ENCODE measurements at places on chromosomes 6 and 20.
A peak's percentile ranks its signal among the peaks of the same experiment; 100 is the strongest.

DNA sequence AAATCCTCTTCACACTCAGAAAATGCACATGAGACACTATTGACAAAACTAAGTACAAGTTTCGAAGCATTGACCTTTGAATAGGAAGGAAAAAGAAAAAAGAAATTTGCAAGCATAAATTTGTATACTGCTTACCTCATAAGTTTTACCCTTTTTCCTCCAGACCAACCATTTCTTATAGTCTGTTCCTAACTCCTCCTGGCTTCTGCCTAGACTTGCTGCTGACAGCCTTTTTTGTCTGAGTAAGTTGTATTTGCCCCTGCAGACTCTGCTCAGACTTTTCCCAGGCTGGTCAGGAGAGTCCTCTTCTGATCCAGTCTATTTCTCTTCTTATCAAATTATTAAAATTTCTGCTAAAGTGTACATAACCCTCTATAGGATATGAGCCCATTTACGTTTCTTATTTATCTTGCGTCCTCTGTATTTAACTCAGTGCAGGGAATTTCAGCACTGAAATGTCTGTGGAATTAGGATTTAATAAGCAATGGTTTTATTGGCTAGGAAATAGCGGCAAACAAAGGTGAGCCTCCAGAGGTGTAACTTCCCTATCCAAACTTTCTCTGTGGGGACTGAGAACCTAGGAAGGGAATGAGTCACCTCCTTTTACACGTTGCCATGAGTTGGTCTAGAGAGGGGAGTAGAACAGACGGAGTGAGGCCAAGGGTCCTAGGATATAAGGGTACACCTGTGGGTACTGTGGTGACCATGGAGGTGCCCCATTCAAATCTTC is 207.1 kb upstream of the MARCKS start:
- DNase-seq: no peak

DNA sequence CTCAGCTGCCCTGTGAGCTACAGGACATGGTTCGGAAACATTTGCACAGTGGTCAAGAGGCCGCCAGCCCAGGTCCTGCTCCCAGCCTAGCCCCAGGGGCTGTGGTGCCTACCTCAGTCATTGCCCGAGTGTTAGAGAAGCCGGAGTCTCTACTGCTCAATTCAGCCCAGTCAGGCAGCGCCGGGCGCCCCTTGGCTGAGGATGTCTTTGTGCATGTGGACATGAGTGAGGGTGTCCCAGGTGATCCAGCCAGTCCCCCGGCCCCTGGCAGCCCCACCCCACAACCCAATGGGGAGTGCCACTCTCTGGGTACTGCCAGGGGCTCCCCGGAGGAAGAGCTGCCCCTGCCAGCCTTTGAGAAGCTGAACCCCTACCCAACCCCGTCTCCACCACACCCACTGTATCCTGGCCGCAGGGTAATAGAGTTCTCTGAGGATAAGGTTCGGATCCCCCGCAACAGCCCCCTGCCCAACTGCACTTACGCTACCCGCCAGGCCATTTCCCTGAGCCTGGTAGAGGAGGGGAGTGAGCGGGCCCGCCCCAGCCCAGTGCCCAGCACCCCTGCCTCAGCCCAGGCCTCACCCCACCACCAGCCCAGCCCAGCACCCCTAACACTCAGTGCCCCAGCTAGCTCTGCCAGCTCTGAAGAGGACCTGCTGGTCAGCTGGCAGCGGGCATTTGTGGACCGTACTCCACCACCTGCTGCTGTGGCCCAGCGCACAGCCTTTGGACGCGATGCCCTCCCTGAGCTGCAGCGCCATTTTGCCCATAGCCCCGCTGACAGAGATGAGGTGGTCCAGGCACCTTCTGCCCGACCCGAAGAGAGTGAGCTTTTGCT is 5.2 kb downstream of the LRRC73 start:
- DNase-seq: no peak

- DNase-seq: no peak
Measured at GRCh38 chr6:158501360-158502262, 58.3 kb upstream of the TMEM181 start.

GRCh38 chr20:14764511-14765369 is 427.3 kb upstream of the FLRT3 start:
- no peak for DNase-seq

GRCh38 chr6:105066233-105066632 is 109.3 kb downstream of the LIN28B start:
- no peak for DNase-seq

DNA sequence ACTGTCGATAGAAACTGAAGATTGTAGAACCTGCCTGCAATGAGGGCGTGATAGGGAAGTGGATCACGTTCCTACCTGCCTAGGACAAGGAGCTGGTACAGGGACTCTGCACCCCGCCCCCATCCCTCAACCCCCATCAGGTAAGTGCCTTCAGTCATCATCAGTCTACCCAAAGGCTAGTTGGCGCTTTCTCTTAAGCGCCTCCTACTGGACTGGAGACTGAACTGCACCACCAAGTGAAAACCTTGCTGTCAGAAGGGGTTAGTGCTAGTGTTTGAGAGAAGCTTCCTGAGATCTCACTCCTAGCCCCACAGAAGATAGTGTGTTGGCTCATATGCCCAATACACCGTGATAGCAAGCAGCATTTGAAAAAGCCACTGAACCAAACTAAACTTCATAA is 706.5 kb upstream of the MAN1A1 start:
- DNase-seq: no peak

DNA sequence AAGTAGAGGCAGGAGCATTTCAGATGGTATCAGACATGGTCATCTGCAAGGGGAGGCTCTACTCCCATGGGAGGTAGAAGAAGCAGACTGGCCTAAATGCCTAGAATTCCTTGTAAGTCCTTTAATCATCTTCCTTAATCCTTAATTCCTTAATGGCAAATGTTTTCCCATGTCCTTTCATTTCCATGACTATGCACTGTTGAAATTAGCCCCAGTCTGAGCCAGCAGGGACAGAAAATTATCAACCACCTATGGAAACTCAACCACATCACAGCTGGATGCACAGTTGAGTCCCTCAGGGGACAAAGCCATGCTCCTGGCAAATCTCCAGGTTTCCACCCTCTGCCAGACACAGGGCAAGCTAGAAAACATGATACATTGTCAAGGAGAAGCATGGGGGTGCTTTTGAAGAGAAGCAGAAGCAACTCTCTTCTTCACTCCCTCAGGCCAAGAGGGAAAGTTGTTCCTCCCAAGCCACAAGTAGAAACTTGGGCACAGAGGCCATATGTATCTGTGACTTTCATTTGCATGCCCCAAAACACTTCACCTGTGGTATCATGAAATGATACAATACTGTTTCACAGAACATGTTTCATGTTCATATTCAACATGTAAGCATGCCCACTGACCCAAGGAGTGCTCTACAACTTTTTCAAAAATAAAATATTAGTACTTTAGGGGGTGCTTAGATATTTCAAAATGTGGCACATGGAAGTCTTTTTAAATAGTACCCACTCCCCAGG is 683.6 kb downstream of the KIF16B start:
- DNase-seq: no peak

DNA sequence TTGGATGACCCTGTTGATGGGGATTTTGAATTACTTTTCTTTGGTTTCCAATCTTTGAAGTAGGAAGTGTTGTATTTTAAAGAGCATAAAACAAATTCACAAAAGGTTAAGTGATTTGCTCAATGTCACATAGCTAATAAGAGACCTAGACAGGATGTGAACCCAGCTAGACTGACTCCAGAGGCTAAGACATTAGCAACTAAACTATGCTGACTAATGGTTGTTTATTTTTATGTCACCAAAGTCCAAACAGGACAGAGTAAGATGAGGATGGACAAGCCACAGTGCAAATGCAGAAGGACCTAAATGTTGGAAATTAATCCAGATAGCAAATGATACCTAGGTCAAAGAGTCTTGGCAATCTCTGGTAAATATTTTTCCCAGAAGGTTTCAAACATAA is 38.0 kb downstream of the OGFRL1 start:
- no peak for DNase-seq

DNA sequence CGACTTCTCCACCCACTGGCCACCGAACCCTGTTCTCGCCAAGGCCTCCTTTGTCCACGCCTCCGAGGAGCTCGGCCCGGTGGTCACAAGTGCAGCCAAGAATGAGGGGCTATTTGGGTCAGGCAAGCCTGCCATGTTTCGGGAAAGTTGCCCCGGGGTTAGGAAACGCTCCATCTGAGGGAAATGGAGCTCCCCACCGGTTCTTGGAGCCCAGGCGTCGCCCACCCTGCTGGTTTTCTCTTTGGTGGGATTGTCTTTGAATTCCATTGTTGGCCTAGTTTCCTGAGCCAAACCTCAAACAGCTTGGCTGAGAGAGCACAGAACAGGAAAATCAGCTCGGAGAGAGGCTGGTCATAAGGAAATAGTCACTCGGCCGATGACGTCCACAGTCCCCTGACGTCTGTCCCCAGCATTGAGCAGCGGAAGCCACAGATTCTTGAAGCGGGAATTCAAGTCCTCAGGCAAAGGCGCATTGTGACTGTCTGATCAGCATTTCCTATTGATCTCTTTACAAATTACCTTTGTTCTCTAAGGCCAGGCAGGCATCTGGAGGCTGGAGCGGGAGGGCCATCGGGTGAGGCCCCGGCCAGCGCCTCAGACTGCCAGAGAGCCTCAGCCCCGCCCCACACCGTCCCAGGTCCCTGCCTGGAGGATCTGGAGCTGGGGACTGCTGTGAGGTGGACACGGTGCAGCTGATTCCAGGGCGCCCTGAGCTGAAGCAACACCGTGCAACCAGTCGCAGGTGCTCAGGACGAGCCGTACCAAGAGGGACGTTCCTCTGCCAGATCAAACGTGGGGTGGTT is 138.6 kb downstream of the DLL1 start:
- peak; percentile 30 for DNase-seq

DNA sequence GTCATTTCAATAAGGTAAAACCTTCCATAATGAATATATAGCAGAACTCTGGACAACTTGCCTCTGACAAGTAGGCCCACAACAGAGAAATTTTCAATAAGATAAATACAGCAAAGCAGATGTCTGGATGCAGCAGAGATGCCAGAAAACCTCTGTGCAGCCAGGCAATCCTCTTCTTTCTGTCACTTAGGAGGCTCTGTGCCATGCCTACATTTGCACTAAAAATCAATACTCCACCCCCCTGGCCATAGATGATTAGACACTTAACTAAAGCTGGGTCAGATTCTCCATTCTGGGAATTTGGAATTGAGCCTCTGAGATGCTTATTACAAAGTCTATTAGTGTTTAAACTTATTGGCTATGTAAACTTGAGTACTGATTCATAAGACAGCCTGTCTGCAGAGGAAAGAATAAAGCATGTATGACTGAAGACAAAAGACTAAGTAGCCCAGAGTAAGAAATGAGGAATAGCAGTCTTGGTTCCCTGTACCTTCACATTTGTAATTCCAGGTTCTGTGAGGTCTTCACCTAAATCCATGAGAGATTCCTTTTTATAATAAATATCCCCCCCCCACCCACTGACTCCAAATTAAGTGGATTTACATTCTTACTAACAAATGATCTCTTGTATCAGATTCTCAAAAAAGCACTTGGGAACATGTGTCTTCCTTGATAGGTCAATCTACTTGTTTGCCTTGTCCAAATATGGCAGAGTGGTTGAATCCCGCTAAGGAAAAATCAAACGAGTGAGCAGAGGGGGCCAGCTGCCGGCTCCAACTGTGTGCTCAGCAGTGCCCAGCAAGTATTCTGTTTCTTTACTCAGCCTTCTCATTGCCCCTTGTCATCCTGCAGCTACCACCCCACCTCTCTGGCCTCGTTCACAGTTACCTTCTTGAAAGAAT is 20.4 kb downstream of the MAN1A1 start:
- no peak for DNase-seq

- DNase-seq: no peak
Measured at GRCh38 chr6:41071501-41071922, 644 bp downstream of the OARD1 start.

DNA sequence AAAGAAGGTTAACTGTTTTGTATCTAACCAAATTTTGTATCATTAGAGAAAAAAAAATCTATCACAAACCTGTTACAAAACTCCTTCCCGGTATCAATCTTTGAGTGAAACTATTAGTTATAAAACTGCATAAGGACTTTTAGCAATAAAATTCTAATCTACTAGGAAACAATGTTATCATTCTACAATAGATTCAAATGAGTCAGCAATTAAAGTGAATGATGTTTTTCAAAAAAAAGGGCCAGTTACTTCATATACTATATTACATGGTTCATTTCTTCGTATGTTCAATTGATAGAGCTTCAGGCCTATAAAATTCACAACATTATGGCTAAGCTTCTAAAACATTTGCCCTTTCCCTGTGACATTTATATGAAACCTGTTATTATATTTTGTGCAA is 15.6 kb downstream of the ASCC3 start:
- DNase-seq: no peak

DNA sequence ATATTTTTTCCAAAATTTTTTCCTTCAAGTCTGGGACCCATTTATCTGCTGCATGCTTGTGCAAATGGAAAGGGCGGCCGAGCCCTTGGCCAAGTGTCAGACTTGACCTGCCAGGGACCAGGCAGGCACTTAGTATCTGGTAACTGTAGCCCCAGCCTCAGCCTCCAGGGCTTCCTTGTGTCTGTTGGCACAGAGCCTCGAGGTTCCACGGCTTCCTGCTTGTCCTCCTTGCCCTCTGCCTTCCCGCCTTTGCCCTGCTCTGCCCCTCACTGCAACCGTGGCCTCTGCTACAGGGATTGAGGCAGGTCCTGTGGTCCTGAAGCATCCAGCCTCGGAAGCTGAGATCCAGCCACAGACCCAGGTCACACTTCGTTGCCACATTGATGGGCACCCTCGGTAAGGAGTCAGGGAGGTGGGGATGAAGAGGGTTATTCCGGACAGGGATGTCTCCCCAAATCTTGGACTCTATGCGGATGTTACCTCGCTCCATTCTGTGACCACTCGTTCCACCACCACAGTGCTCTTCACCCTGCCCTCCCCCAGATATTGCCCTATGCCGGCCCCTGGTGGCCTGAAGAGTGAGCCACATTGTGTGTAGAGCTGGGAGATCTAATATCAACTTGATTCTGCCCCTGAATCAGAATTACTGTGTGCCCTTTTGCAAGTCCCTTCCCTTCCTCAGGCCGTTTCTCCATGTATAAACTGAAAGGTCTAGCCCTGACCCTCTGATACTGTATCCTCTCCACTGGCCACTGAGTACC is 41.5 kb upstream of the SRF start:
- DNase-seq: no peak

- DNase-seq: no peak
Measured at GRCh38 chr20:63224412-63225081, 8.6 kb upstream of the YTHDF1 start.

- no peak for DNase-seq
Measured at GRCh38 chr6:106882601-106883518, 91.7 kb downstream of the CD24 start.

- no peak for DNase-seq
Measured at GRCh38 chr6:137413482-137413881, 80.7 kb downstream of the OLIG3 start.

All from cerebellar nuclear complex (tissue), 1 donor.